ENCODE measurements at places on chromosomes 1 and 21. TPM values are rescaled to one million over a fixed set of nuclear protein-coding genes. Genes with fewer than 3 reads are reported as not detected.

- peak; percentile 86 for DNase-seq
These were observed 166.4 kb downstream of the PBX1 start for GRCh38 chr1:164725401-164725800.

DNA sequence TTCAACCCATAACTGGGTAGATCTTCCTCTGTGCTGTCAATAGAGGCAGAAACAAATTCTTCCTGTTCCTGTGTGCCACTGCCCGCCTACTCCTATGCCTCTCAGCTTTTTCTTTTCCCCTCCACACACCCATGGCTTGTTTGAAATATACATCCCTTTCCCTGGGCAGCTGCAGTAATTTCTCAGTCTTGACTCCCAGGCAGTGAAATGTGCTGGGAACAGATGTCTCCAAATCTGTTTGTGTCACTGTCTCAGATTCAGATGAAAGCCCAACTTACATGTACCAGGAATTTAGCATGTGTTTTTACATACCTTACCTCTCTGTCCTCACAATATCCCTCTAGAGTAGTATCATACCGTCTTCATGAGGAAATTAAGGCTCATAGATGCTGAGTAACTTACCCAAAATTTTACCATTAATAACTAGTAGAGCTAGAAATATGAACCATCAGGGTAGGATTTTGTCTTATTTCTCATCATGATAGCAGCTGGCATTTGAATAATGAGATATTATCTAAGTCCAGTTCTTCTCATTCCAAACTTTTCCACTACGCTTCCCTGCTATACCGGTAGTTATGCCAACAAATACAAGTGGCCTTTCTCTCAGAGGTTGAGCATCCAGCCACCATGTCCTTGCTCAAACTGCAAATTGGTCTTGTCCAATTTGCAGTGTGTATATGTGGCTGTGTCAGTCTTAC is 4.7 kb upstream of the VASH2 start:
- DNase-seq, result no peak

DNA sequence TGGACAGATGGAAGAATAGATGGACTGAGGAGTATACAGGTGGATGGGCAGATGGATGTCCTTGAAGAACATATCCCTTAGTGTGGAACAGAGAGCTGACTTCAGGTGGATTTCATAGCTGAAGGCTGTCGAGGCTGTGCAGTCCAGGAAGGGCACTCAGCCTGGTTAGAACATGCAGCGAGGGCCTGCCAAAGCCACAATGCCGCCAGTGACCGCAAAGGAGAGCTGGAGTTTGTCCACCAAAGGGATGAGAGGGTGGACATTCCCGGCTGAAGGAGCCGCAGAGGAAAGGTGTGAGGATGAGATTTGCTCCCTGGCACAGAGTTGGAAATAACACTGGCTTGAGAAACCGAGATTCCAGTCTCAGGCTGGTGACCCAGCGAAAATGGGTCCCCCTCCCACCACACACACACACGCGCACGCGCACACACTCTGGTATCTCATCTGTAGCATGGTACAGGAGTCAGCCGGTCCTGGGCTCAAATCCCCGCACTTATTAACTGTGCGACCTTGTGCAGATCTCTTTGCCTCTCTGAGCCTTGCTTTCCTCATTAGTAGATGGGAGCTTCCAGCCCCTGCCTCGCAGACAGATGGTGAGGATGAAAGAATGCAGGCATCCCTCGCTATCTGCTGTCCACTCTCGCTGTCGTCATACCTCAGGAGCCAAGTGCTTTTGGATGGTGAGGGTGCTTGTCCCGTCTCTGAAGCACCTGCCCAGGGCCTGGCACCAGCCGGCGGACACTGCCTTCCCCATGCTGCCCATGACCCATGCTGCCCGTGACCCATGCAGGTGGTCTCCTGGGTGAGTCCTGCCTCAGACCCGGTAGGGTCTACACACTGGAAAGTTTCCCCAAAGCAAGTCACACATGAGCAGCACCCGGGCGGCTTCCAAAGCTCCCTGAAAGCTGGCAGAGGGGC is 26.8 kb upstream of the EFHD2 start:
- no peak for DNase-seq

- DNase-seq, result no peak
These were observed 306.2 kb downstream of the NFIA start for GRCh38 chr1:61388566-61388965.

DNA sequence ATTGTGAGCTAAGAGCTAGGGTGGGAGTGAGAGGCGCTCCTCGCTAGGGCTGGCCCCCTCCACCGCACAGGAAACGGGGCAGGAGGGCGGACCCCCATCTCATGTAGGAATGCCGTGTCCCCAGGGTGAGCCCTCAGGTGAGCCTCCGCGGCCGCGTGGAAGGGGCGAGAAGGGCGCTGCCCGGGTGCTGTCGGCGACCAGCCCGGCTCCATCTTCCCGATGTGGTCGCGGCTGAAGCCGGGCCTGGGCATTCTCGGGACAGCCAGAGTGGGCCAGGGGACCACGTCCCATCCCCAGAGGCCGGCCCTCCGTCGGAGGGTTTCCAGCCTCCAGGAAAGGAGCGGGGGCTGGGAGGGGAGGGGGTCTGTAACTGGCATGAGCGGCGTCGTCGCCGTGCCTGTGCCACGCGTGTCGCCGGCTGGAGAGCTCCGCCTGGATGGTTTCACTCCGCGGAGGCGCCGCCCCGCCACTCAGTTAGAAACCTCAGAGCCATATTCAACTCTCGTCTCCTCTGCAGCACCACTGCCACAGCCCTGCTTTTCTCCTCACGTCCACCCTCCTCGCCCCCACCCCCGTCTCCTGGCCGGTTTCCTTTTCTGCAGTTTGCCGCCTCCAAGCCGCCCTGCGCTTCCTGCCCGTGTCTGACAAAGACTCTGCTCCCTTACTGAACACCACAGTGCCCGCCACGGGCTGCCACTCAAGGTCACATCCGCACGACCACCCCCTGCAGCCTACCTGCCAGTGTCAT is at the start of gene TMEM269:
Gene TMEM269 (plus strand): TSS at position 46 of the 748 bp plus-strand sequence. CDS start 4,903 bp downstream, outside the sequence.
- peak; percentile 49 for DNase-seq

DNA sequence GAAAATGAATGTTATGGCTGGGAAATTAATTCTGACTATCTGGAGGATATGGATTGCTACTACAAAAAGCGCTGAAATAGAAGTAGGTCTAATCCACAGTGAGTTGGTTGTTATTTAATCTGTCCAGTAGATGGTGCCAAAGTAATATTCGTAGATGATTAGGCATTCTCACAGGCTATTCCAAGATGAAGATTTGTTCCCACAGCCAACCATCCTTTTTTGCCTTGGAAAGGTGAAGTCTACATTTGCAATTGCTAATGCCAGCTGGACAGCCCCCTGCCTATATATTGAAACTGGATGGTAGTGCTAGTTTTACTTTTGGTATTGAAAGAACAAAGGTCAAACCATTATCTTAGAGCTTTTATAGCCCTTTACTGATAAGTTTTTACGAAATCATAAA is 43.8 kb downstream of the RBM11 start:
- DNase-seq, result no peak

GRCh38 chr1:44828003-44828651 is 14.9 kb downstream of the PTCH2 start:
- no peak for DNase-seq

DNA sequence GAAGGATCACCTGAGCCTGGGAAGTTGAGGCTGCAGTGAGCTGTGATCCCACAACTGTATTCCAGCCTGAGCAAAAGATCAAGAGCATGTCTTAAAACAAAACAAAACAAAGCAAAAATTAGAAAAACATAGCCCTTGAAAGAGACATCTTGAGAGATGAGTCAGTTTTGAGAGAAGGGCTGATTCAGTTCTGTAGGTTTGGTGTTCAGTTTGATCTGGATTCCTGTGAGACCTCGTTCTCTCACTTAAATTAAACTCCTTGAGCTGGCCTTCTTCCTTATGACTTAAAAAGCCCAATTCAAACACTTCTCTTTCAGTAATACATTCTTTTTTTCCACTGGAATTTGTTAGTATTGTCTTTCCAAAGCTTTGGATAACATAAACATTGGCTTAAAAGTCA is 164.2 kb downstream of the NRIP1 start:
- DNase-seq, result no peak

DNA sequence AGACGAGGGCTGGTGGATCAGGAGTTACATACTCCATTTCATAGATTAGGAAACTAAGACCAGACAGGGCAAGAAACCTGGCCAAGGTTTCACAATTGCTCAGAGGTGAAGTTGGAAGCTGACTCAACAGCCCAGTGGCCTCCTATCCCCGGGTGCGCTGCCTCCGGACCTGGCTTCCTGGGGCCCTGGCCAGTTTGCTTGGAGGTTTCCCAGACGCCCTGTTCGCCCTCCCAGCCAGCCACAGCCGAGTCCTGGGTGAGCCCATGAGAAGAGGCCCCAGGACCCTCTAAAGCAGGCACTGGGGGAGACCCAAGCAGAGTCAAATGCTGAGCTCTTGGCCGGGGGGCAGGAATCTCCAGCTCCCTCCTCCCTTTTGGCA is 180.1 kb downstream of the ZBTB18 start:
- no peak for DNase-seq

DNA sequence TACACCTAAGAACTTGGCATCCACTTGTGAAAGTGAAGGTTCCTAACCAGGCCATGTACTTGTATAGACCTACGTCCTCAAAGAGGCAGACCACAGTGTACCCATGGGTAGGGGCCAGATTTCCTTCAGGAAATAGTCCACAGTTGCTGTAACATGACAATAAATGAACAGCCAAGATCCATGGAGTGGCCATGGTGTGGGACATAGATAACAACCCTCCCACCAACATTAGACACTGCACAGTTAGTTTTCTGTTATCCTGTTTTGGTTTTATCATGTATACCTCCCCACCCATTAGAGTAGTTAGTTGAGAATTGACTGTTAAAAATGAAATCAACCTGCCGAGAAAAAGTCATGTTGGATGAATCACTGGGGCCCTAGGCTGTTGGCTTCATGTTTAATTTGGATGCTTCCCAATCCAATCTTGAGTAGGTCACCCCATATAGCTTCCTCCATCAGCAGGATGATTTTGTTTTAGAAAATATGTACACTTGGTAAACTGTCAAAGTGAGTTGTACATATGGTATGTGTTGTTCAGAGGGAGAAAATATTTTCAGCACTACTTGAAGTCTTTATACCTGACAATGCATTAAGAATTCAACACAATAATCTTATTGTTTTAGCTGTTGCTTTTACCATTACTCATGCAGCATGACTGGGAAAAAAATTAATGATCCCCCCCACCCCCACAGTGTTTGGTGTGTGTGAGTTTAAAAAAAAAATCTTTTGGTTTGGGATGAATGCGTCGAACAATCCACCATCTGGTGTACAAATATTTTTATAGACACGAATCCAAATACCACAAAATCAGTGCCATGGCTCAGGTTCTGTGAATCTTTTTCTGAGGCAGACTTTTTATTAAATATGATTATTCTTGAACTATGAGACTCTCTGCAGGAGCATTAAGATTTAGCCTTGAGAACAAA is 88.3 kb upstream of the ARHGAP29 start:
- no peak for DNase-seq

GRCh38 chr1:32199043-32199716 is 1.2 kb upstream of the CCDC28B start:
- DNase-seq, result no peak

DNA sequence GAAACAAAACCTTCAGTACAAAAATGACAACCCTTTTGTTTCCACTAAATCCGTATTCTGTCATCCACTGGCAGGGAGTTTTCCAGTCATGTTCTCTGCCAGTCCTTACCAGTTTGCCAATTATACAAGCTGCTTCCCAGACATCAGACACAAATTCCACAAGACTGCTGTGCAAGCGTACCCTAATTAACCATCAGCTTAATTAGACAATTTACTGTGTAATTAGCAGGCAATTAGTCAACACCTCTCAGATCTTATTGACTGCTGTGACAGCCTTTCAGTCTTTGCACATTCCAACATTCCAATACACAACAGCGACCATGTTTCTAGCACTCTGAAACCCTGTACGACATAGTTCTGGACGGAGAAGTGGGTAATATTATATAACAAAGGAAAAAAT is 420.1 kb downstream of the DPYD start:
- DNase-seq, result peak; percentile 69

GRCh38 chr1:101520302-101520701 is 283.5 kb downstream of the S1PR1 start:
- peak; percentile 55 for DNase-seq

DNA sequence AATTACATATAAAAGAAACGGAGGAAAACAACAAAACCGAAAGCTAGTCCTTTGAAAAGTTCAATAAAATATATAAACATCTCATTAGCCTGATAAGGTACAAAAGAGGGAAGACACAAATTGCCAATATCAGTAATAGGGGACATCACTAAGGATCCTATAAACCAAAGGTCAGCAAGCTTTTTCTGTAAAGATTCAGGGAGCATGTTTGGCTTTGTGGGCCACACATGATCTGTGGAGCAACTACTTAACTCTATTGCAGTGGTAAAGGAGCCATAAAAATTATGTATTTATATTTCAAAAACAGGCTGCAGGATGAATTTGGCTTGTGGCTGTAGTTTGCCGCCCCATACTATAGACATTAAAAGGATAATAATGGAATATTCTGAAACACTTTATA is 5.5 kb upstream of the NSUN4 start:
- no peak for DNase-seq

- DNase-seq, result no peak
These were observed 3.2 kb downstream of the SERINC2 start for GRCh38 chr1:31416101-31416736.

The TFAP2E gene
- polyA plus RNA-seq, result 1.4 TPM

The RHD gene
- polyA plus RNA-seq, result 0.12 TPM

The OR2L8 gene
- polyA plus RNA-seq, result not detected

The DNASE2B gene
- polyA plus RNA-seq, result 0.29 TPM

The KCNE2 gene
- not detected for polyA plus RNA-seq

The HSPB7 gene
- 11.5 TPM for polyA plus RNA-seq

The SERTAD4 gene
- 2.0 TPM for polyA plus RNA-seq

The CCDC17 gene
- 21.3 TPM for polyA plus RNA-seq

All from lung (tissue), 17 donors.